ENCODE measurements at places on chromosomes 5 and 9.
A peak's percentile ranks its signal among the peaks of the same experiment; 100 is the strongest.

- DNase-seq: no peak
These were observed 37.5 kb upstream of the TIFAB start for GRCh38 chr5:135489466-135490244.

GRCh38 chr5:31617867-31618266, 21.1 kb upstream of the PDZD2 start:
- DNase-seq: no peak

DNA sequence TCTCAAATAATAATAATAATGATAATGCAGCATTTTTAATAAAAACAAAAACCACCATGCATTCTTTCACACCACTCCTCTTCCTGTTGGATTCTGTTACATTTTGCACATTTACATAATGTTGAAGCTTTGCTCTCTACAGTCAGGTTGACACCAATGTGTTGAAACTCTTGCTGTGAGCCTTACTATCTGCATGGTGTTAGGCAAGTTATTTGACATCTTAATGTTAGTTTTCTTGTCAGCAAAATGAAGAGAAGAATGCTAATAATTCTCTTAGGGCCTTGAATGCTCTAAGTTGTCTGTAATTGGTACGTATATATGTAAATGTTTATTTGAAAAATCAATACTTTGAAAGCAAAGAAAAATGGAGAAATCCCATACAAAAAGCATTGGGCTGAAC, 525.5 kb upstream of the PTGER4 start:
- no peak for DNase-seq

DNA sequence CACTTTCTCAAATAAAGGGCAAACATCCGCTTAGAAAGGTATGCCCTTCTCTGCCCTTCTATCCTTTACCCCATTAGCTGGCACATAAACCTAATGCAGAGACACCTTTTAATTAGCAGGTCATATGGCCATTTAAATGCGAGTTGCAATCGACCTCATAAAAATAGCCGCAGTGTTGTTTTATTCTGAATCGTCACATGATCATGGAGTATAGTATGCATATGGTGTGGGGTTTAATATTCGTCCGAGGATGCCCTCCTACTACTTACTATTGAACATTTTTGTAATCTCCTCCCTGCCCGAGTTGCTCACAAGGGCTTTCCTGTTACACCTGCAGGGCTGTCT, 72.0 kb downstream of the PIK3R1 start:
- DNase-seq: no peak

DNA sequence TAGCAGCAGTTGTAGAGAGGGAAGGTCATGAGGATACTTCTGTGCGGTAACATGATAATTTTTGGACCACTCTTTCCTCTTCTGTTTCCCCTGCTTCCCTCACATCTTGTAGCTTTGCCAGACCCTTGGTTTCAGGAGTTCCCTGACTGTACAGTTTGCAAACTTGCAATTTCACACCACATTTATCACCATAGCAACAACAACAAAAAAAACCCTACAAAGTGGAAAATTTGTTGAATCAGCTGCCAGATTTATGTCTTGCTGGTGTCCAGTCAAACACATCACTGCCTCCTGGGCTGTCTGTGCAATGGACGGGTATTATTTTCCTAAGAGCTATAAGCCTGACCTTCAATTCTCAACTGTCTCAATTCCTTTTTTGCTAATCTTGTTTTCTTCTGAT, 751.6 kb downstream of the TLR4 start:
- no peak for DNase-seq

DNA sequence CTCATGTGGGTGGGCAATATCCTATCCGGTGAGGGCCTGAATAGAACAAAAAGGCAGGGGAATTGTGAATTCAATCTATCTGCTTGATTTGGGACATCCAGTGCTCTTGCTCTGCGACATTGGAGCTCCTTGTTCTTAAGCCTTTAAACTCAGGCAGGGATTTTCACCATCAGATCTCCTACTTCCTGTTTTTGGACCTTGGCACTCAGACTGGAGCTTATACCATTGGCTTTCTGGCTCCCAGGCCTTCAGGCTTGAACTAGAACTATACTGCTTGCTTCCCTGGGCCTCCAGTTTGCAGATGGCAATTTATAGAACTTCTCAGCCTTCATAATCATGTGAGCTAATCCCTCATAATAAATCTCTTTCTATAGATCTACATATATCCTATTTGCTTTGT, 134.3 kb upstream of the CLINT1 start:
- no peak for DNase-seq

DNA sequence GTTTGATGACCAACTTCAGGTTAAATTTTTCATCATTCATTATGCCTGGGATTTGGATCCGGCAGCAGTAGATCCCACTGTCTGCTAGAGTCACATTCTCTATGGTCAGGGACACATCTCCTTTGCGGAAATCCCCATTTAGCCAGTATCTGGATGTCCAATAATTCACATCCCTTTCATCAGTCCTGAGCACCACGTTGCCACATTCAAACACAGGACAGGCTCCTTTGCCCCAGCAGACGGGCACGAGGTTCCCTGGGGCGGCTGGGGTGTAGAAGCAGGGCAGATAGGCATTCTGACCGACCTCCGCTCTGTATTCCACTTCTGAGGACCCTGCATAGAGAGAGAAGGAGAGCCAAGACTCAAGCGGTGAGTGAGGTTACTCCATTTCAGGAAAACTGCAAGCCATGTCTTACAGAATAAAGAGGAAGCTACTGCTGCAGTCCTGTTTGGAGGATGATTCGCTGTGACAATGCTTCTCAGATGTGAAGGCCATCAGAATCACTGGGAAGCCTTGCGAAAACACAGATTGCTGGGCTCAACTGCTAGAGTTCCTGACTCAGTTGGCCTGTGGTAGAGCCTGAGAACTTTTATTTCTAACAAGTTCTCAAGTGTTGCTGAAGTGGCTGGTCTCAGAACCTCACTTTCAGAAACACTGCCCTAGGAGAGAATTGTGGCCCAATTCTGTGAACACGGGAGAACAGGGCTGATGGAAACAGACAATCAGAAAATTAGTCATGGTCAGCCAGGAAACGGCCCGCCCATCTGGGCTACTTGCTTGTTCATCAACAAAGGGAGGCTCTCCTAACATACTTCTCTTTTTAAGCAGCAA, 2.0 kb downstream of the HAVCR2 start:
- no peak for DNase-seq

DNA sequence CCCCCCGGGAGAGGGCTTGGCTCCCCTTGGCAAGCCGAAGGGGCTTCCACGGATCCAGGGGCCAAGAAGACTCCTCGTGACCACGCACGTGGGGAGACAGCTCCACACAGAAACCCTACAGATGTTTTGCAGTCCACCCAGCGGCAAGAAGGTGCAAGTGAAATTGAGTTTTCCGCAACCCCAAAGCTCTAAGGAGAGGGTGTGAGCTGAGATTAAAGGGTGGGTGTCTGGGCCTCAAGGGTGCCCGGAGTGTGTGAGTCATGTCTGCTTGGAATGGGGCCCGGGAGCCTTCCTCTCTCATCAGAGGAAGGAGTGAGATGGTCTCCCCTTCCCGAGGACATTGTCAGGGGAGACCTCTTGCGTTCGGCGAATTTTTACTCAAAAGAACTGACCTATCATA, 79.1 kb downstream of the OLFM1 start:
- DNase-seq: no peak

DNA sequence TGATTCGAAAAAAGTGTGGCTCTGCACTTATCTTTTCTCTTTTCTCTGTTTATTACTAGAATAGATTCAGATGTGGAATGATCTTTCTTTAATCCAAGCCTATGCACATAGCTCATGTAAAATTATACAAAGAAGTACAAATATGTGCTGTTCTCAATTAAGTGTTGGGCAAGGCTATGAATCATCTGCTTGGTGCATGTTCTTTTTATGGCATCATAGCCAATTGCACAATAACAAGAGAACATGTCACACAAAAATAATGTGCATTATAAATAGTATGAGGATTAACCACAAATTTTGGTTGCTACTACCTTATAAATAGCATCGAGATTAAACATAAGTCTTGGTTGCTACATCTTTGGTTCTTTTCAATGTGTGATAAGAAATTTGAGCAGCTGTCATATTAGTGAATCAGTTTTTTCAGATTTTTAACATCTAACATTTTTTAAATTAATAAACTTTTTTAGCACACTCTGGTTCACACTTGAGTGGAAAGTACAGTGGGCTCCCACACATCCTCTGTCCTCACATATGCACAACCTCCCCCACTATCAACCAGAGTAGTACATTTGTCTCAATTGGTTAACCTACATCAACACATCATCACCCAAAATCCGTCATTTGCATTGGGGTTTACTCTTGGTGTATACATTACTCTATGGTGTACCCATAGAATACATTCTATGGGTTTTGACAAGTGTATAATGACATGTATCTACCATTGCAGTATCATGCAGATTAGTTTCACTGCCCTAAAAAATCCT, 6.8 kb upstream of the RECK start:
- no peak for DNase-seq

DNA sequence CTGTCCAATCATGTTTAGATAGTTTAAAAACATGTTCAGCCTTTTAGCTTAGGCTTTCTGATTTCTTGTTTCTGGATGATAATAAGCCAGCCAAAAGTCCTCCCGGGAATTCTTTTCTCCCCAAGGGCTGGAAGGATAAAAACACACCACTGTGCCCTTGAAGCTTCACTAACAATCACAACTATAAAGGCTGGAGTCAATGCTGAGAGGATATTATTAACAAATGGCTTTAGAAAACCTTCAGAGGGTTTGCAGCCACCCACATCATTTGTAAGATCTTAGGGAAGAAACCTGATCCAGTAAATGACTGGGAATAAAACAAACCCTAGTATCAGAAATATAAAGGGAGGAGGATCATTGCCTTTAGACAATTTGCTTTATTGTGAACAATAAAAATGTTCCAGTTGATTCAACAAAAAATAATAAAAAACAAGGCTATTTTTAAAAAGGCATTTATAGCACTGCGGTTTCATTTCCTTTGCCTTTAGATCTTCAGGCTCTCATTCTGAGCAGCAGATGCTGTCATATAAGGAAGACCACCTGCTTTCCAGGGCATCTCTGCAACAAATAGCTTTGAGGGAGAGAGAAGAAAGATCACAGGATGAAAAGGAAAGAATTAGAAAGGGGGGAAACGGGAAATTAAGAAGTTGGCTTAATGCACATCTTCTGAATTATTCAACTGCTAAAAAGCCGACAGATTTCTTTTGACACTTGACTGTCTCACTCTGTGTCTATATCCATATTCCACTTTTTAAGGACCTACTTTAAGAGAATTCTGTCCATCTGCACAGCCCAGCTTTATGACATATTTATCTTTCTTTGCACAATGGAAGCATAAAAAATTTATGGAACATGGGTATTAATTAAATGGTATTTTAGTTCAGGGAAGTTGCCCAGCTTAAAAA, 277.2 kb upstream of the SLC24A2 start:
- DNase-seq: no peak

GRCh38 chr9:125296843-125297372, 35.3 kb downstream of the GAPVD1 start:
- no peak for DNase-seq

DNA sequence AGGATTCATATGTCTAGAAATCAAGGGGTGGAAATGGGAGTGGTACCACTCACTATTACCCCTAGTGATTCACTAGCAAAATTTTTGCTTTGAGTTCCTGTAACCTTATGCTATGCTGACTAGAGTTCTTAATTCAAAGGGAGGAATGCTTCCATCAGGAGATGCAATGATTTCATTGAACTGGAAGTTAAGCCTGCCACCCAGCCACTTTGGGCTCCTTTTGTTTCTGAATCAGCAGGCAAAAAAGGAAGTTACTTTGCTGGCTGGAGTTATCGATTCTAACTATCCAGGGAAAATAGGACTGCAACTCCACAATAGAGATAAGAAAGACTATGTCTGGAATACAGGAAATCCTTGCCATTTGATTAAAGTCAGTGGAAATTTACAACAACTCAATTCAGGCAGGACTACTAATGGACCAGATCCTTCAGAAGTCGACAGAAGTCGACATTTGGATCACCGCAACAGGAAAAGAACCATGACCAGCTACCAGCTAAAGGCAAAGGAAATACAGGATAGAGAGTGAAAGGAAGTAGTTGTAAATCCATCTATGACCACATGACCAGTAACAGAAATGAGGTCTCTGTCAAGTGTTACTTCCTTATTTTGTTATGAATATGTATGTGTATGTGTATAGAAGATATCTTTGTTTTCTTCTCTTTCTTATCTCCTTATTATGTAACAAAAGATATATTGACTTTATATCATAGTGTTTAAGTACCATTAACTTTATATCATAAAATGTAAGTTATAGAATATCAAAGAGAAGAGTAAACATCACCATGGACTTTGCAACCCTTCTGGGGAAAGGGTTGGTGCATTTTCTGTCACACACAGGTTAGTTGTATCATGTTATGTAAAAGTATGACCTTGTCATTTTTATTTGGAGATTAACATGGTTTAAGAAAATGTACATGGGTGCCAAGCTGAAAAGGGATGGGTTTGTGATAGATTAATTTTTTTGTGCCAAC, 198.7 kb upstream of the HAPLN1 start:
- DNase-seq: no peak

- no peak for DNase-seq
These were observed 145.5 kb upstream of the PCA3 start for GRCh38 chr9:76618762-76619161.

DNA sequence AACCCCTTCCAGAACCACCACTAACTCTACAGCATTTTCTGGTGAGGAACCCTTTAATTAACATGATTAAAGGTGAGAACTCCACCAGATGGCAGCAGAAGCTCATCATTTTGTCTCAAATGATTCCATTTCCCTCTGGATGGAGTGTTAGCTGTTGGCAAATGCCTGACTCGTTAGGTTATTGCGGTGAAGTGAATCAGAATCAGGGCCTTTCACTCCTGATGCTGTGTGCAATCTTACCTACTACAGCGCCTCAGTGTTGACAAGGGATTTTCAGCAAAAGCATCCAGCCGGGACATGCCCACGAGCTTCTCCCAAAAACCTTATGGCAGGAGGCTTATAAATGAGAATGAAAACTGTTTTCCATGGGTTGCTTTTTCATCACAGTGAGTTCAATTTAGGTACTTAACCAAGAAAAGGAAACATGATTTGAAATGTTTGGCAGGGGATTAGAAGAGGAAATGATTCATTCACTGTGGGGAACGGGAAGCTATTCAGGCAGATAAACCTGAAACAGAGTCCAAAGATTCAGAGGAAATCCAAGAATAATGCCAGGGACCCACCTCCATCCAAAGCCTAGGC, 48.0 kb upstream of the CAST start:
- peak; percentile 65 for DNase-seq

DNA sequence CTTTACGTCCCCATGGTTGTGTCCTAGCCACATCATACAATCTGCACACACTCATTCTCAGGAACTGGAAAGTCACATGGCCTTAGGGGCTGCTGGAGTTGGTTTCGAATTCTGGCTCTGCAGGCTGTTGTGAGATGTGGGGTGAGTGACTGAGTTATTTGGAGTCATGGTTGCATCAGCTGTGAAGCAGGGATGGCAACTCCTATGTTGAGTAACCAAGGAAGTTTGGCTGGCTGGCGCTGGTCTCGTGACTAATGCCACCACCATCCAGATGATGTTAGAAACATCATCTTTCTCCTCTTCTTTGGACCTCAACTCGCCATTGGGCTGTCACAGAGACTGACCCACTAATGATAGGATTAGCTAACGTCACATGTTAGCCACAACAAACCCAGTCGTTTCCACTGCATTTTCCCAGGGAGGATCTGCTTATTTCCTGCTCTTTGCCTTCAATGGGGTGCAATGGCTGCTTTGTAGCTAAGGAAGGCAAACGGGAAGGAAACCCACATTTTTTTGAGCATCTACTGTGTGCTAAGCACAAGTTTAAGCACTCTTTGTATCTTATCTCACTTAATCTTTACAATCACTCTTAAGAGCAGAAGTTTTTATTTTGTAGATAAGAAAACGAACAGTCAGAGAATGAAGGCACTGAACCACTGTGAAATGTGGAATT, 78.1 kb upstream of the UBTD2 start:
- no peak for DNase-seq

GRCh38 chr5:139975306-139975705, 67.8 kb downstream of the NRG2 start:
- no peak for DNase-seq
